ENCODE measurements at places on chromosomes 13 and 19.
A peak's percentile ranks its signal among the peaks of the same experiment; 100 is the strongest.

DNA sequence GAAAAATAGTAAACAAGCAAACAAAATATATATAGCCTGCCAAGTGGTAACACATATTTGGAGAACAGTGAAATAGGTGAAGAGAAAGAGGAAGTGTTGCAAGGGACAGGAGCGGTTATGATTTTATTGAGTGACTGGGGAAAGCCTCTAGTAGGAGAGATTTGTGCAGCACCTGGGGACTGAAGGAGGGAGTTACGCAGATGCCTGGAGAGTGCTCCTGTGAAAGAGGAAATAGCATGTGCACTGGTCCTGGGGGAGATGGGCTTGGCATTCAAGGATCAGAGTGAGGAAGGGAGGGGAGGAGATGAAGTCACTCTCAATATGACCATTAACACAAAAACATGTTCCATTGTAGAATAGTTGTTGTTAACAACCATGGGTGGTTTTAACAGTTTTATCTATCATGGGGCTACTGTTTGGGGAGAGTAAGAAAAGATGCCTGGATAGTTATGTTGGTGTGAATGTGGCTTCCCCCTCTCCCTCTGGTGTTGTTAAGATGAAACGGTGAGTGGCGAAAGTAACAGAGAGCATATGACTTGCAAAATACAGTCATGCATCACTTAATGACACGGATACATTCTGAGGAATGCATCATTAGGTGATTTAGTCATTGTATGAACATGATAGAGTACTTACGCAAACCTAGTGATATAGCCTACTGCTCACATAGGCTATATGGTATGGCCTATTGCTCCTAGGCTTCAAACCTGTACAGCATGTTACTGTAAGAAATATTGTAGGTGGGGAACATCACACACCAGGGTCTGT lies 251.7 kb upstream of the ARGLU1 start:
- no peak for DNase-seq

DNA sequence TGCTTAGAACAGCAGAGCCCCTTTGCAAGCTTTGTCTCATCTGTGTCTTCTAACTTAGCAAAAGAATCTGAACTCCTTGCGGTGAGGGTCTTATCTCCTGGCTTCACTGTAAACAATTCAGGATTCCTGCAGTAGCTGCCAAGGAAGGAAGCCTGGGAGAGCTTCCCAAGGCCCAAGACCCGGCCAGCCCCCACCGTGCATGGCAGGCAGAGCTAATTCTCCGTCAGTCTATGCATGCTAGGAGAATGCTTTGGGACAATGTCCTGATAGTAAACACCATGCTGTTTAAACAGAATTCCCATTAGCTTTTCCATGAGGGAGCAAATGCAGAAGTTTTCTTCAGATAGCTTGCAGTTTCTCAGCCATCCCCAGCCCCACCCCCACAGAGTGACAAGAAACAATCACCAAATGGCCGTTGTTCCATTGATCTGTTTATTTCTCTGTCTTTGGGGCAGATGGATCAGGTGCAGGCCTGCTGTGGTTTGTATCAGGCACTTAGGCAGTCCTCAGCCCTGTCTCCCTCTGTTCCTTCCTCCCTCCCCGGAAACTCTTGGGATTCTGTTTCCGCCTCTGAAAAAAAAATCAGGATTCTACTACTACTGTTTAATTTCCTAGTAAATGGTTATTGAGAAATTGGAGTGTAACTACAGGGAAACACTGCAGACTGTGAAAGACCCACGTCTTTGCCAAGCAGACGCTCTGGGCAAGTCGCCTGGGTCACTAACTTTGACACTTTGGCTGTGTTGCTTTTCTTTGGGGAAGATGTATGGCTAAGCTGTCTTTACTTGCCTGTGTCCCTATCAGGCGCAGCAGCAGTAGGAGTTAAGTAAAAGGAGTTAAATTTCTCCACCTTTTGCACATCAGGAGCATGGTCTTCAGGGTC lies 40.7 kb upstream of the SPATA13 start:
- no peak for DNase-seq

DNA sequence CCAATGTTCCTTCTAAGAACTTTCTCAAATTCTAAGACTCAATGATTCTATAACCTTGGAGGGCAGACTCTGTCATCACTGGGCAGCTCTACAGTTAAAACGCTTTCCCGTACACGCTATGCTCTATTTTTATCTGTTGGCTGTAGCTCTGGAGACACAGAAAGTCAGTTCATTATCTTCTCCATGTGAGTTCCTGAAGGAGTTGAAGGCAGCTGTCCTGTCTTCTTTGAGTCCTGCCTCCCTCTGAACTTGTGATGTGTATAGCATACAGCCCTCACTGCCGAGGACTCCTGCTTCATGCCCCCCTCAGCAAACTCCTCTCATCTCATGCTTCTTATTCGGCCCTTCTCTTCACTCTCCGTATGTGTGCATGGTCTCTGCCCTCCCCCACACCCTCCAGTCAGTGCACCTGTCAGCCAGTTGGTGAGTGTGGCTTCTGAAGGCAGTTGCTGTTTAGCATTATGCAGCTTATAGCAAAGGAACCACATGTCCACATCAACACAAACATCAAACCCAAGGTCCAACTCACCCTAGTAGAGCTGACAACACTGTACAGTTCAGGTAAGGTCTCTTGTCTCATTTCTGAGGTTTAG lies 504.9 kb downstream of the DIAPH3 start:
- no peak for DNase-seq

DNA sequence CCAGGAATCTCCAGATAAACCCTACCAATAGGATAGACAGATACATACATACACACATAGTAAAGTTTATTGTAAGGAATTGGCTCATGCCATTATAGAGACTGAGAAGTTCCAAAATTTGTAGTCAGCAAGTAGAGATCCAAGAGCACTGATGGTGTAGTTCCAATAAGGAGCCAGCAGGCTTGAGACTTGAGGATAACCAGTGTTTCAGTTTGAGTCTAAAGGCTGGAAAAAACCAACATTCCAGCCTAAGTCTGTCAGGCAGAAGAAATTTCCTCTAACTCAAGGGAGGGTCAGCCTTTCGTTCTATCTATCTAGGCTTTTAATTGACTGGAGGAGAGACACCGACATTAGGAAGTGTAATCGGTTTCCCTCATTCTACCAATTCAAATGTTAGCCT lies 110.2 kb upstream of the TSHZ3 start:
- DNase-seq: no peak

DNA sequence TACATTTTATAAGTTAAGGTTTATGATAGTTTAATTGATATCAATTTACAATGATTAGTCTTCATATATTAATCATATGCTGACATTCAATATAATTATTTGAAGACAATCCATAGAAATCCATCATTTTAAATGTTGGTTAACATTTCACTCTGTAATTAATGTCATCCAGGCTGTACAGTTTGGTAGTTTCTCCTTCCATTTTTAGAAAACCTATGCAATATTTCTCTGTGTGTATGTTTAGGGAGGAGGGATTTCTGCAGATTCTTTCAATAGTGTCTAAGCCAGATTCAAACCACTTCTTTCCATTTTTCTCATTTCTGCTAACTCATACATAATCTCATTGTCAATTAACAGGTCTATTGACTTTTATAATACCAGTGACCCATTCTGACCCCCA lies 1159.0 kb upstream of the ATXN8OS start:
- no peak for DNase-seq

- peak; percentile 59 for DNase-seq
These were observed 12.5 kb downstream of the ARRDC2 start for GRCh38 chr19:18020212-18021085.

- peak; percentile 94 for DNase-seq
These were observed 700 bp upstream of the SLC25A23 start for GRCh38 chr19:6460099-6460884.

GRCh38 chr13:114249077-114249476 lies 14.4 kb downstream of the CDC16 start:
- DNase-seq: no peak

- DNase-seq: no peak
These were observed 4.6 kb upstream of the CDC42EP5 start for GRCh38 chr19:54477650-54478049.

GRCh38 chr19:55261671-55262126 lies 2.9 kb upstream of the PPP6R1 start:
- DNase-seq: no peak

DNA sequence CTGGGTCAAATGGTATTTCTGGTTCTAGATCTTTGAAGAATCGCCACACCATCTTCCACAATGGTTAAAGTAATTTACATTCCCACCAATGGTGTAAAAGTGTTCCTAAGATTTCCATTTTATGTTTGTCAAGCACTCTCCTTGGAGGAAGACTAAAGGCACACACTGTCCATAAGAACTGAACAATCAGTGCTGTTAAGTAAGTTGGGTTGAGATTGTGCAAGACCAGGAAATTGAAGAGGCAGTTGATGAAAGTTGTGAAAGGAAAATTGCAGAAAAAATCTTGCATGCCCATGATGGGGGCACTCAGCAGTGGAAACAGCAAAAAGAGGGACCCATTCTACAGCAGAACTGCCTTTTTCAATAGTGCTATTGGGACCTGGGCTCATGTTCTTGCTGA lies 323.6 kb downstream of the DLEU7 start:
- DNase-seq: no peak

- no peak for DNase-seq
These were observed 19.5 kb downstream of the N4BP2L1 start for GRCh38 chr13:32408296-32409000.

DNA sequence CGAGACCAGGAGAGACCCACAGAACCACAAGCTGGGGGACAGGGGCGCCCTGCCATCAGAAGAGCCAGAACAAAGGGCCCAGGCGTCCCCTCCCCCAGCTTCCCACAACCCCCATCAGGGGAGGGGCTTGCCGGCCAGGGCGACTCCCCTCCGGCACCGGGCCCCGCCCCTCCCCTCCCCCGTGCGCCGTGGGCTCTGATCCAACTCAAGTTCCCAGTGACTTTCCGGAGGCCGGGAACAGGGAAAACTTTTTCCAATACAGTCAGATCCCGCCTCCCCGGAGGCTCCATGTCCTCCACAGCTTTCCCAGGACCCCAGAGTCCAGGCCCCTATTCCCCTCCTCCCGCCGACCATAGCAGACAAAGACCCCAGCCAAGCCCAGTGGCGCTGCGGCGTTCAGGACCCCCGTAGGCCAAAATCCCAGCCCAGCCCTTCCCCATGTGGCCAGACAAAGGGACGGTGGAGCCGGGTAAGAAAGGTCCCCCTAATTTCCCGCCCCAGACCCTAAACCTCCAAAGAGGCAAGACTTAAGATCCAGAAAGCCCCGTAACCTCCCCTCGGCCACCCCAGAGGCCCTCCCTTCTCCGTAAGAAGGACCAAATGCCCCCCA lies 673 bp downstream of the TEAD2 start:
- DNase-seq: no peak

DNA sequence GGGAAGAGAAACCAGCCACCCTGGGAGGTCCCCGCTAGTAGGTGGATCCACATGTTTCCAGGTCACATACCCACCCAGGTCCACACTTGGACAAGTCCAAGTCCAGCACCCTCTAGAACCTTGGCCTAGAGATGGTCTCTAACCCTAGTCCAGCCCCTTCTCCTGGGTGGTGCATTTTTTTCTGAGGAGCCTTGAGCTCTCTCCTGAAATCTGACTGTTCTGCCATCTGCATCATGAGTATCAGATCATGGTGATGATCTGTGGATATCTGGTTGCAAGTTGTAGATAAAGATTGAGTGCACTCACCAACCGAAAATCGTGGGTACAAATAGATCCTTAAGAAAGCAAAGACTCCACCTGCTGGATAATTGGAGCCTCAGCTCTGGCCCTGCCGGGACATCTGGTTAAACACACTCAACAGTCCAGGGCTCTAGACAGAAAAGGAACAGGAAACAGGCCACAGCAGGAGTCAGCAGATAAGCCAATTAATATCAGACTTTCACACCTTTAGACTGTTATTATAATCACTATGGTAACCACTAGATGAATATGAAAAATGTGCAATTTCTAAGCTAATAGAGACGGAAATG lies 41.1 kb downstream of the GPR12 start:
- no peak for DNase-seq

DNA sequence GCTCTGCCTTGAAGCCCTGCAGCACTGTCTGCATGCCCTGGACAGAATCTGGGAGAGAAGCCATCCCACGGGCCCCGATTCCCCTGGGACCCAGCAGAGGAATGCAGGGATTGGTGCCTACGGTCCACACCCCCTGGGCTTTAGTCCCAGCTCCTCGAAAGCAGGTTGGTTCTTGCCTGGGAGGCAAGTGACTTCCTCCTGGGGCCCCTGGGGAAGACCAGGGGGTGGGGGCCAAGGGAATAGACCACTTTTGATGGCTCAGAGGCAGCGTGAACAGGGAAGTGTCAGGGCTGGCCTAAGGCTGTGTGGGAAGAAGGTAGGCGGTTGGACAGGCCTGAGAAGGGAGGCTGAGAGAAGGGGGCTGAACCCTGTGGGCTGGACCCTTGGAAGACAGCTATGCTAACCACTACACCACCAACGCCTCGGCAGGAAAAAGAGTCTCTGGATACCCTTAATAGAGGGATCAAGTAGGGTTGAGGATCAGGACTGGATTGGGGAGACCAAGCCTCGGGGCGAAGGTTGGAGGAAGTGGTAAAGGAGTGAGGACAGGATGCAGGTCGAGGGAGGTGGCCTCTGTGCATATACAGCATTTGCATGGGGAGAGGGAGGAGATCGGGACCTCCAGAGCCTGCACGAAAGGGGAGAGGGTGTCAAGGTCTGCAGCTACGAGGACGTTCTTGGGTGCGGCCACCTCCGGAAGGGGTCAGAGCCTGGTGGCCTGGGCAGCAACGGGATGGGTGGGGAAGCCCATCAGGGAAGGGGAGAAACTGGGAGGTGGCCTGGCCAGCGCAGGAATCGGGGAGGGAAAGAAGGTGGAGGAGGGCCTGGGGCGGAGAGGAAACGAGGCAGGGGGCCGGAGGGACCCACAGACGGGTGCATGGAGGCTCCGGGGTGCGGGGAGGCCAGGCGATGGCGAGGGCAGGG lies 709 bp downstream of the DPP9 start:
- DNase-seq: no peak

GRCh38 chr13:31394506-31394905 lies 194.7 kb downstream of the B3GLCT start:
- no peak for DNase-seq

- no peak for DNase-seq
These were observed 12.6 kb upstream of the DCLK1 start for GRCh38 chr13:36143738-36144137.

GRCh38 chr19:28519218-28519779 lies 693.7 kb downstream of the UQCRFS1 start:
- no peak for DNase-seq

GRCh38 chr13:46154136-46154801 lies 27.7 kb downstream of the LCP1 start:
- DNase-seq: no peak

GRCh38 chr13:60662595-60662994 lies 265.6 kb downstream of the TDRD3 start:
- no peak for DNase-seq

DNA sequence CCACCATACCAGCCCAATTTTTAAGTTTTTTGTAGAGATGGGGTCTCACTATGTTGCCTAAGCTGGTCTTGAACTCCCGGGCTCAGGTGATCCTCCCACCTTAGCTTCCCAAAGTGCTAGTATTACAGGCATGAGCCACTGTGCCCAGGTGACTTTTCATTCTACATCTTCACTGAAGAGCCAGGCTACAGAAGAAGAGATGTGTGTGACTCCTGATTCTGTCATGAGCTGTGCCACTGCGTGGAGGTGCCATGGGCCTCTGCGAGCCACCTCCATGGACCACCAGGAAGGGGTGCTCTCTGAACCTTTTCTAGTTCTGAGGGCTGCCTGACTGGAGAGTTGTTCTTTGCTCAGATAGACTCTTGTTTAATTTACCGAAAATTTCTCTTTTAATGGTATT lies 56.6 kb upstream of the RANBP3 start:
- no peak for DNase-seq

All from skeletal muscle cell (primary cell).